Activated gamma-delta T cell (primary cell): ENCODE measurements at places on chromosomes 13 and 19.

DNA sequence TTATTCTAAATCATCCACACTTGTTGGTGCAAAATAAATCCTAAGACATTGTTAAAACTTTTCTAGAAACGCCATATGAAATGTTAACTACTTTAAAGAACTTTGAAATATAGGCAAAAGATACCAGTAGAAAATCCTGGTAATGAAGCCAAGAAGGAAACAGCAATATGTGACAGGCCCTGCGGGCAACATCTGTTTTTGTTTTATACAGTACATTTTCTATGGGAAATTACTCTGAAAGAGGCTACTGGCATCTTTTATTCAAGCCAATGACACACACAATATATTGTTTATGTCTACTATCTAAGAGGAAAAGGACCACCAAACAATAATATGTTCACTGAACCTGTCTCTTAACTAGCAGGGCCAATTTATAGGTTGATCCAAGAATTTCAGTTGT is 829.7 kb downstream of the PCDH17 start:
- no peak for DNase-seq

- DNase-seq = no peak
Measured at GRCh38 chr13:76035711-76036110, 399.6 kb downstream of the LMO7 start.

DNA sequence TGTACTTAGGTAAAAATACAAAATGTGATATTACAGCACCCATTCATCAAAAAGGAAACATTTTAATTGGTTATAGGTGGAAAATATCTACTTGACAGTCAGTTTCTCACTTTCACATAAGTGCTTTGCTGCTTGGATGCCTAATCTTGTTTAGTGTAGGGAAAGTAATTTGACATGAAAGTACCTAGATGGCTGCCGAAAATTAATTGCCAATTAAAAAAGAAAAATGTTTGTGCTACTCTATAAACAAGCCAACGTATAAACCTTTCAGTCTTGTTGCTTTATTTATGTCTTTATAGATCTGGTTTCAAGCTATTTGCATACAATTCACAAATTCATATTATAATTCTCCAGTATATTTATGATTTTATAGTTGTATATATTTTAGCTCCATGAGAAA is 729.9 kb downstream of the DACH1 start:
- DNase-seq = no peak

DNA sequence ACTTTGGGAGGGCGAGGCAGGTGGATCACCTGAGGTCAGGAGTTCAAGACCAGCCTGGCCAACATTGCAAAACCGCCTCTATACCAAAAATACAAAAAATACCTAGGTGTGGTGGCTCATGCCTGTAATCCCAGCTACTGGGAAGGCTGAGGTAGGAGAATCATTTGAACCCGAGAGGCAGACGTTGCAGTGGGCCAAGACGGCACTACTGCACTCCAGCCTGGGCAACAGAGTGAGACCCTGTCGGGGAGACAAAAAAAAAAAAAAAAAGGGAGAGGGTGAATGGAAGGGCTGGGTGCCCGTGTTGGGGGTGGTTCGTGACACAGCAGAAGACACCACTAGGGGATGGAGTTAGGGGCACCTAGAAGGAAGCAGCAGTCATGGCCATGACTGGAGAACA is 10.8 kb downstream of the CFD start:
- no peak for DNase-seq

DNA sequence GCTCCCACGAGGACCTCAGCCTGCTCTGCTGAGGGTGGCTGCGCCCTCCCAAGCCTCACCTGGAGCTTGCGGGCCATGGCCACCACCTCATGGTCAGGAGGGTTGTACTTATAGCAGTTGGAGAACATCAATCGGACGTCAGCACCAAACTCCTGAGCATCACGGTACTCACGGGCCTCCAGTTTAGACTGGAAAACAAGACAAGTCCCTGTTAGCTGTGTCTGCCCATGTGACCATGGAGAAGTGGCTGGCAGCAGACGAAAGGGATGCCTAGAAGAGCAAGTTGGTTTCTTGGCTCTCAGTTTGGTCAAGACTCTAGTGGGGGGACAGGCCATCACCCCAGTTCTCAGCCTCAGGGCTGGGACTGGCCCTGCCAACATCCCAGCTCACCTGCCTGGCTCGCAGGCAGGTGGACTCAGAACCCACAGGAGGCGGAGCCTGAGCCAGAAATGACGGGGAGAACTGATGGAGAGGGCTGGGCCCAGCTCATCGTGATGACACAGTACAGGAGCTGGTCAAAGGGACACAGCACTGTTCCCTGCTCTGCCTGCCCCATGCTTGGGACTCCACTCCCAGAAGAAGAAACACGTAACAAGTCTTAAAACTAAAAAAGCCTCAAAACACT is 31.2 kb upstream of the EPHX3 start:
- no peak for DNase-seq

DNA sequence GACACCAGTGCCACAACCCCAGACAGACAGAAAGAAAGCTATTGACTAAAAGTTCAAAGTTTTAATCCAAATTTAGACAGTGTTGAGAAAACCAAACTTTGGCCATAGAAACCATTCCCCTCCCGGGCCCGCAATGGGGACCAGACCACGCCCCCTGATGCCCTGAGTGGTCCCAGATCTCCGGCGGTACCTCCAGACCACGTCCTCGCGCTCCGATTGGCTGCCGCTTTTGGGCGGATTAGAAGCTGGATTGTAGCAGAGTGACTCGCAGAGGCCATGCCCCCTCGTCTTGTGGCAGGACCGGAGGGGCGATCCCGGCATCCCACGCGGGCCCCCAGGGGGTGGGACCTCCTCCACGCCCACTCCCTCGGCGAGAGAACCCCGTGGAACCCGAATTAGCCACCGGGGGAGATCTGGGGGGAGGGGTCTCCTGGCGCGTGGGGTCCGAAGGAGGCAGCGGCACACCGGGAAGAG is 797 bp upstream of the HSD17B14 start:
- DNase-seq = peak; percentile 64

DNA sequence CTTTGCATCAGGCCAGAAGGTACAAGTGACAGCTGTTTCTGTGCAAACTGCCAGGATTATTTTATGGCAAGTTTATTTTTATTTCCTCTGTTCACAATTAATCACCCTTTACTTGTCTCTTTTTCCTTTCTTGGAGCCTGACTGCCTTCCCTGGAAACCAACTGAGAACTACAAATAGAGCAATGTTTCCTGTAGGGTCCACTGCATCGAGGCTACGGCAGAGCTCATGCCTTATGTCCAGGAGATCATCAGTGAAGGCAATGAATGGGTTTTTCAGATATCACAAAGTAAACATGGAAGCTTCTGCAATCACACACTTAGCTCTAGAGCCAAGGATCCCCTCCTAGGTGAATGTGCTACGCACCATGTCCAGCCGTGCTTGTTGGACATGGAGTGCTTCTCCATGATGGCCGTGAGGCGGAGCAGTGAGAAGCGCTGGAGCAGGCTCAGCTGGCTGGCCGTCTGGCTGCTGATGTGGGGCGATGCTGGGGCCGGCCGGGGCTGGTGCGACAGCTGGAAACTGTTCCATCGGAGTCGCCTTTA is 110.9 kb downstream of the KL start:
- DNase-seq = no peak

GRCh38 chr19:16671652-16672274 is 10.8 kb downstream of the TMEM38A start:
- DNase-seq = no peak

DNA sequence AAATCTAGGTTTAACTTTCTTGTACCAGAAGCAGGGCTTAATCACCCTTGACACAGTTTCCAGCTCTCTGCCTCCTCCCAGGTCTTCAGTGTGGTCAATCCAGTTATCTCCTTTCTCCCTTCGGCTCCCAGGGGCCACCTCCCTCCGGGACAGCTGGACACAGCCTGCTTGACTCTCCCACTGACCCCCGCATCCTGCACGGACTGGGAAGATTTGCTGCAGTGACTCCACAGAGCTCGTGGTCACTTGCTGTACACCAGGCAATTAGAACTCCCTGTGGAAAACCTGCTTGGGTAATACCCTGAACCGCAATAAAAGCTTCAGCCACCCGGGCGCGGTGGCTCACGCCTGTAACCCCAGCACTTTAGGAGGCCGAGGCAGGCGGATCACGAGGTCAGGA is 116.5 kb downstream of the NUFIP1 start:
- DNase-seq = no peak

- no peak for DNase-seq
Measured at GRCh38 chr13:30802501-30802900, 67.2 kb downstream of the ALOX5AP start.

GRCh38 chr13:24613755-24614154 is 66.5 kb upstream of the ATP12A start:
- no peak for DNase-seq

GRCh38 chr13:31880851-31881494 is 141.6 kb downstream of the RXFP2 start:
- DNase-seq = no peak

- DNase-seq = no peak
Measured at GRCh38 chr13:79541426-79542049, 60.6 kb downstream of the NDFIP2 start.

DNA sequence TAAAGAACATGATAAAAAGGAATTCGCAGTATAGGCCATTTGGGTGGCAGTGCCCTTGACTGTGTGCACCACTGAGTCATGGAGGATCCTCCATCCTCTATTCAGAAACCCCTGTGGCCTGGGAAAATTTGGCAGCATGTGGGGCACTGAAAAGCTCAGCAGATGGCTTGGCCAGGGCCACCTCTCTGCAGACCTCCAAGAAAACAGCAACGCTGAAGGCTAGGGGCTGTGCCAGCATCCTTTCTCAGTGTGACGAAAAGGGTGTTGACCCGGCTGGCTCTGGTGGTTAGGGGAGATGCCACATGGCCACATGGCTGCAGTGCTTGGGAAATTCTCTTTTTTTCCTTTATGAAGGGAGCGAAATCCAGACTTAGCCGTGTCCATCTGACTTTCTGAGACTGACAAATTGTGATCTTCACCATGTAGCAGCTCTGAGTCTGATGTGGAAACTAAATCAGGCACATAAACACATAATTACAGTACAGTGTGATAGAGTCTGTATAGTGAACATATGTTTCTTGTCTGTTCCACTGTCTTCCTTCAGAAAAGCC is 178.0 kb downstream of the KCTD12 start:
- DNase-seq = no peak

DNA sequence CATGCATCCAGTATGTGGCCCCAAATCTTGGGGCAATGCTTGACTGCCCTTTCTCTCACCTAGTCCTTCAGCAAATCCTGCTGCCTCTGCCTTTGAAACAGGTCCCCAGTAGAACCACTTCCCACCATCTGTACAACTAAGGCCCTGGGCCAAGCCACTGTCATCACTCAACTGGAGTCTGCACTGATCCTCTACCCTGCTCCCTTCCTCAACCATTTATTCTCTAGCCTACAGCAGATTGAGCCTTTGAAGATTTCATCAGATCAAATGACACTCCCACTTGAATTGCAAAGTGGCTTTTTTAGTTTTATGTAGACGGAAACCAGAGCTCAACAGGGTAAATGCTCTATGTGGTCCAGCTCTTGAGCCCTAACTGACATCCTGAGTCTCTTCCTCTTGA is 43.5 kb downstream of the ATP8A2 start:
- DNase-seq = no peak

GRCh38 chr19:46945694-46946489 is 73.7 kb upstream of the NPAS1 start:
- no peak for DNase-seq

GRCh38 chr19:16017138-16017490 is 59.2 kb upstream of the TPM4 start:
- no peak for DNase-seq

DNA sequence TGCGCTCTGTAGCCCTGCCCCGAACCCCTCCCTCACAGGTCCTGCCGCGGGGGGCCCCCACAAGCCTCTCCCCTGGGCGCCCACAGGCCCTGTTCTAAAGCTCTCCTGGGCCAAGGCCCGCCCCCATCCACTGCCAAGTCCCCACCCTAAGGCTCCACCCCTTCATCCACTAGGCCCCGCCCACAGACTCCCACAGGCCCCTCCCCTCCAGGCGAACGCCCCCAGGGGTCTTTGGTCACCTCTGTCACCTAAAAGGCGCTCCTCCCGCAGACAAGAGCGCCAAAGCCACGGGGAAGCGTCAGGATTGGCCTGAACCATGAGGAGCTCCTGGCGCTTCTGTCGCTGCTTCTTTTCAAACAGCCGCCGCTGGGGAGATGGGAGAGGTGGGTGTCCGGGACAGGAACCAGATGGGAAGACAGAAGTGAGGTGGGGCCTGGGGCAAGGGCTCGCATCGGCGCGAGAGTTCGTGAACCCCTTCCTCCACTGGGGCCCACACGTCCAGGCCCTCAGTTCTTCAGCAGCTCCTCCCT is 2.3 kb downstream of the TULP2 start:
- no peak for DNase-seq

DNA sequence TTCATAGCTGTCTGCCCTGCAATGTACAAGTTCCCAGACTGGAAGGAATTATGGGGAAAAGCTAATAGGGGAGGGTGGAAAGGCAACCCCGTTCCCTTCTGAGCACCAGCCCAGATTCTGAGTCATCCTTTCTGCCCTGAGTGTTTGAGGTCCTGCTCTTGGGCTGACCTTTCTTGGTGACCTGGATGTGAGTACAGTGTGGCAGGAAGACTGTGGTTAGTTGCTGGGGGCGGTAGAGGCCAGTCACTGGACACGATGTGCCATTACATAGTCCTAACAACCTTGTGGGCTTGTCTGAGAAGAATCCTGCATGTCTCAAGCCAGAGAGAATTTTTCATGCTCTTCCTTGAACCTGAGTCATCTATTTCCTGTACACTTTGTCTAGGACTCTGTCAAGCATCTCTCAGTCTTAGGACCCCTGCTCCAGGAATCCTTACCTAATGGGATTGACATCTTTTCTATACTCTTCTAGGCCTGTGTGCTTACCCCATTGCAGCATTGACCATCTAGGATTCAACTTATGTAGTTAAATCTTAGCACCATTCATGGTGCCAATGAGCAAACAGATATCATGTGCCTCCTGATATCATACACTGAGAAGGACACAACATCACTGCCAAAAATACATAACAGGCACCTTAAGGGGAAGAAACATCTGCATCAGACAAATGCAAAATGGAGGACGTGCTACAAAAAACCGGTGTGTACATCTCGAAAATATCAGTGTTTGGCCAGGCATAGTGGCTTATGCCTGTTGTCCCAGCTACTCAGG is 8.1 kb upstream of the ANGPTL4 start:
- no peak for DNase-seq

DNA sequence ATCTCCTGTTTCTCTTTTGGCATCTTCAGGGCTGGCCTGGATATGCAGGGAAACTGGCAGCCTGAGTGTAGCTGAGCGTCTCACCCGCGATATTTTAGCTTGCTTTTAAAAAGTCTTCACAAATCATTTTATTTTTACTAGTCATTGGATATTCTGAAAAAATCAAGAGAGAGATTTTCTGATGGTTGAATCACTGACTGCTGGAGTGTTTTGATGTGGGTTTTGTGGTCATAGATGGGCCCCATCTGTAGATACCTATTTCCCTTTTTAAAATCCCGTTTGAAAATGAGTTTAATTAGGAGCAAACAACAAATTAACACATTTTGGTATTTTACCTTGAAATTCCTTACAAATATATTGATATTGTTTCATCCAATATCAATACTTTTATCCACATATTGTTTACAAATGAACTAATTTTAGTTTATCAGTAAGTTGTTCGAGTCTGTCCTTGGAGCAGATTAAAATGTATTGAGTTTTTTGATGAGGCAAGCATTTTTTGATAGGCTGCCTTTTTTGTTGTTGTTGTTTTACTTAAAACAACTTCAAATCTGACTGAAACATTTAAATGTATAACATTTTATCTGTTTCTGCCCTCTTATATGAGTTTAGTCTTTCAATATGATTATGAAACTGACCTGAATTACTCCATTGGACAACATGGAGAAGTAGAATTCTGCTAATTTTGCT is 21.5 kb upstream of the OXGR1 start:
- no peak for DNase-seq

GRCh38 chr19:17156296-17156946 is 58.7 kb upstream of the USE1 start:
- DNase-seq = no peak

GRCh38 chr13:98846521-98846920 is 94.0 kb upstream of the SLC15A1 start:
- DNase-seq = no peak
